H54 (cell line): ENCODE measurements at places on chromosomes 7 and 10.

GRCh38 chr7:441684-442421, 77.8 kb downstream of the PDGFA start:
- no peak for DNase-seq

- no peak for DNase-seq
Measured at GRCh38 chr7:19116121-19117090, 1.0 kb downstream of the TWIST1 start.

GRCh38 chr10:93072713-93073538, 767 bp upstream of the CYP26A1 start:
- no peak for DNase-seq

GRCh38 chr7:158001003-158001402, 586.6 kb downstream of the PTPRN2 start:
- no peak for DNase-seq

DNA sequence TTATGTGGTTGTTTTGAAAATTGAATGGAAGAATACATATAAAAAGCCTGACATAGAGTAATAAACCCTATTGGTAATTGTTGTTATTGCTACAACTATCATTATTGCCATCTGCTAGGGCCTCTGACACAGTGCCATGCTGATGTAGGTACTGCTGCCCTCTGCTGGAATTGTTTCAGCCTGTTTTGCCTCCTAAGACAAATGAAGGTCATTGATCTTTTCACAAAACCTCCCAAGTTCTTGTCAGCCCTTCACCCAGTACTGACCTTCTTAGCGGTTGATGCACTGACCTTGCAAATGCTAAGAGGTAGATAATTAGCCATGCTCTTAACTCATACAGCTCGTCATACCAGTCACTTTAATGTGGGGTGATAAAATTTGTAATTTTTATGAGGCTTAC, 975.2 kb downstream of the SORCS1 start:
- no peak for DNase-seq

- DNase-seq, result no peak
Measured at GRCh38 chr7:51301806-51302205, 14.8 kb downstream of the COBL start.

DNA sequence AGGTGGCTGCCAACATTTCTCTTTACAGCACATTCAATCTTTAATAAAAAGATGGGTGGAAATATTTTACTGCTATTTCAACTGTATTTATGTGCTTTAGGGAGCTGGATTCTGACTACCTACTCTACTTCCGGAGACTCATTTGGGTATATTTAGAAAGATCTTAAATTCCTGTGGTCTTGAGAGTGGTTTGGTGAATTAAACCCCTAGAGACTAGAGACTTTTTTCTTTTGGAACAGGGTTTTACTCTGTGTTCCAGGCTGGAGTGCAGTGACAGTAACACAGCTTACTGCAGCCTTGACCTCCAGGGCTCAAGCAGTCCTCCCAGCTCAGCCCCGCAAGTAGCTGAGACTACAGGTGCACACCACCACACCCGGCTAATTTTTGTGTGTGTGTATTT, 79.0 kb upstream of the HABP2 start:
- DNase-seq, result no peak
